A549 treated with CpdA at 1 μM for 4 hours (cell line): ENCODE measurements at places on chromosomes 12 and 14. TPM values are rescaled to one million over a fixed set of nuclear protein-coding genes. Genes with fewer than 3 reads are reported as not detected.

Gene DHRS2
- 7.4 to 11.1 TPM (median 8.2 TPM) in 5 replicates for total RNA-seq

Gene DBX2
- total RNA-seq, result not detected in 5 replicates

Gene TMEM179
- total RNA-seq, result 0.15 to 0.63 TPM (median 0.38 TPM) in 5 replicates

Gene UNG
- 88.3 to 90.5 TPM (median 89.3 TPM) in 5 replicates for total RNA-seq

Gene SNX6
- 69.1 to 113 TPM (median 76.7 TPM) in 5 replicates for total RNA-seq

Gene BCAT1
- total RNA-seq, result 10.0 to 12.6 TPM (median 11.1 TPM) in 5 replicates

Gene SLC7A7
- total RNA-seq, result 9.2 to 15.7 TPM (median 11.5 TPM) in 5 replicates

Gene RTL1
- total RNA-seq, result 0.23 to 0.35 TPM (median 0.31 TPM) in 5 replicates

Gene PRPH
- 0.77 to 1.6 TPM (median 1.1 TPM) in 5 replicates for total RNA-seq

Gene MMP17
- 10.1 to 16.1 TPM (median 13.2 TPM) in 5 replicates for total RNA-seq

Gene CIDEB
- 0.18 to 0.50 TPM (median 0.32 TPM) in 5 replicates for total RNA-seq

Gene AICDA
- 0.08 to 0.20 TPM (median 0.15 TPM) in 5 replicates for total RNA-seq

Gene ENDOU
- not detected in 5 replicates for total RNA-seq

Gene AQP5
- not detected in 5 replicates for total RNA-seq

Gene KRT78
- total RNA-seq, result 0.06 TPM in 1 of 5 replicates, not detected in the others

Gene COCH
- 20.4 to 30.4 TPM (median 24.9 TPM) in 5 replicates for total RNA-seq

Gene BHLHE41
- total RNA-seq, result 0.57 to 2.4 TPM (median 0.97 TPM) in 5 replicates
